ENCODE measurements at places on chromosomes 12 and 14.

DNA sequence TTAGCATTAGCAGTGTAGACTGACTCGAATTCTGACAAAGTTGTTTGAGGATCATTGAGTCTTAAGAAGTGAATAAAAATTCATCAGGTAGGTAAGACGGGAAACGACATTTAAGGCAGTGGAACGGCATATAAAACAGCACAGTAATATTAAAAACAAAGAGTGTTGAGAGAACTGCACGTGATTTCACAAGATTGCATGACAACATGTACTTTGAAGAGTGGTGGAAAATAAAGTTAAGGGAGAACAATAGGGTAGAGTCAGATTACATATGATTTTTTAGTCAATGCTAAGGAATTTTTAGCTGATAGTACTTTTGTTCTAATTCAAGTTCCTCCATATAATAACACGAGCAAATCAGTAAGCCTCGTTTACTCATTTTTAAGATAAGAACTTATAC, 115.4 kb downstream of the SOX5 start:
- H3K27me3 ChIP-seq, result no peaks in the 10 kb centered on the region
- no peak overlapping the region for H3K4me3 ChIP-seq
- H3K36me3 ChIP-seq, result no peaks in the 10 kb centered on the region
- H3K27ac ChIP-seq, result no peak overlapping the region
- no peak for DNase-seq

DNA sequence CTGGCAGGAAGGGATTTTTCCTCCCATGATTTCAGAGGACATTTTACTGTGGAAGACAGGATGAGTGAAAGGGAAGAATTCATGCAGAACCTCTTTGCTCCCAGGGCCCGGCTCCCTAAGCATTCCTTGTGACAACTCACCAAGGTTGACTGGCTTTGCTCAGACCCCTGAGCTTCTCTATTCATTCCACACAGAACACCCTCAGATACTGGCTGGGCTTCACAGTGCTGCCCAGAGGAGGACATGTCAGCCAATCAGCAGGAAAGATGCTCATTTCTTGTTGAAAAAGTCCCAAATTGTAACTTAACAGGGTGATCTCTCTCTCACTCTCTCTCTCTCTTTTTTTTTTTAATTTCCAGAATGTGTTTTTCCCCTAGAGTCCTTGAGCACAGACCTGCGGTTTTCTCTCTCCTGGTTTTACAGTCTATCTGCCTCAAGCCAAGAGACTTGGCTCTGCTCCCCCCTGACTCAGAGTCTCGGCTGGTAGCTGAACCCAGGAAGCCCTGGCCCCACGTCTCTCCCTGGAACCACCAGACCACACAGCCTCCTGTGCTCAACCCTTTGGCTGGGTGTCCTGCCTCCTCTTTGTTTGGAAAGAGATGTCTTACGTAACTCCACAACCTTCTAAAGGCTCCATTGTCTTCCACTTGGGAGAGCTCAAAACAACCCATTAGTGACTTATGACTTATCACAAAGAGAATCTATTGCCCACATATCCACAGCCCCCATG, 43.9 kb downstream of the SSPN start:
- no peak overlapping the region for H3K27ac ChIP-seq
- no peak overlapping the region for H3K4me3 ChIP-seq
- peaks cover 14% of the 10 kb centered on the region for H3K27me3 ChIP-seq
- no peak for DNase-seq

GRCh38 chr12:111605911-111606766, 7.0 kb upstream of the ATXN2 start:
- H3K4me3 ChIP-seq, result no peak overlapping the region
- no peaks in the 10 kb centered on the region for H3K4me1 ChIP-seq
- no peaks in the 10 kb centered on the region for H3K36me3 ChIP-seq
- no peaks in the 10 kb centered on the region for H3K27me3 ChIP-seq
- H3K27ac ChIP-seq, result no peak overlapping the region

DNA sequence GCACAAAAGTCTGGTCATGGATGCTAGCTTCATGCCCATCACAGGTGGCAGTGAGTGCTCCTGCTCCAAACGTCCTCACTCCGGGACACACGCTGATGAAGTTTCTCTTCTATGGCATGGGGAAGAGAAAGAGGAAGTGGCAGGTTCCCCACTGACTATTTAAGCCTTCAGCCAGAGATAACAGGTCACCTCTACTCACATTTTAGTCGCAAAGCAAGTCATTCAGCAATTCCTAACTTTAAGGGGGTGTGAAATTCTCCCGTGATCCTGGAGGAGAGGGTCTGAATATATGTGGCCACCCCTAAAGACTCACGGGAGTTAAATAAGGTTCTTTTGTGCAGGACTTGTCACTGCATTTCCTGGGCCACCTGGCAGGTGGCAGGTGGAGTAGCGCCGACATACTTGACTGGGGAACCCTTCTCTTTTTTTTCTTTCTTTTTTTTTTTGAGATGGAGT, 18.8 kb upstream of the RCOR1 start:
- H3K4me1 ChIP-seq, result peaks cover 6% of the 10 kb centered on the region
- no peaks in the 10 kb centered on the region for H3K27me3 ChIP-seq
- DNase-seq, result no peak

- no peak for DNase-seq
- H3K27me3 ChIP-seq, result no peaks in the 10 kb centered on the region
- H3K27ac ChIP-seq, result no peak overlapping the region
- peaks cover 6% of the 10 kb centered on the region for H3K4me1 ChIP-seq
- H3K36me3 ChIP-seq, result peaks cover 13% of the 10 kb centered on the region
Observed at GRCh38 chr12:26798640-26799039, 34.4 kb downstream of the ITPR2 start.

- H3K27me3 ChIP-seq, result peaks cover 3% of the 10 kb centered on the region
- H3K36me3 ChIP-seq, result no peaks in the 10 kb centered on the region
- H3K27ac ChIP-seq, result peak overlapping the region; percentile 81
- peaks cover 24% of the 10 kb centered on the region for H3K4me1 ChIP-seq
- H3K4me3 ChIP-seq, result no peak overlapping the region
Observed at GRCh38 chr14:91911474-91912032, 35.9 kb downstream of the FBLN5 start.

- H3K27me3 ChIP-seq, result no peaks in the 10 kb centered on the region
- H3K36me3 ChIP-seq, result no peaks in the 10 kb centered on the region
- H3K4me1 ChIP-seq, result no peaks in the 10 kb centered on the region
- H3K4me3 ChIP-seq, result no peak overlapping the region
- no peak for DNase-seq
- H3K27ac ChIP-seq, result no peak overlapping the region
Observed at GRCh38 chr12:97246368-97246767, 216.2 kb upstream of the RMST start.

DNA sequence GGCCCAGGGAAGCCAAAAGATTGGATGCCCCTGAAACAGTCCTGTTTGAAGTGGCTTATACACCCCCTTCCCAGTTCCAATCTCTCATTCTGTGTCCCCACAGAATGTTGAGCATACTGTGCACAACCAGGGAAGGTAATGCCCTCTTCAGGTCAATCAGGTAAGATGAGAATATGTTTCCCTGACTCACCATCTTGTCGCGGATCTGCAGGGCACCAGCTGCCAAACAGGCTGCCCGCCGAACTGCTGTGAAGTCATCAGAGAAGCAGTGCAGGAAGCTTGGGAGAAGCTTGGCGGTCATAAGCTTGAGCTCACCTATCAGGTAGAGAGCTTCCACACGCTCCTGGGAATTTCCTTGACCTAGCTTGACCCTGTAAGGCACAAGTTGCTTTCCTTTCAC, 9.6 kb downstream of the RIOX1 start:
- no peak for DNase-seq
- H3K4me1 ChIP-seq, result peaks cover 7% of the 10 kb centered on the region
- H3K27me3 ChIP-seq, result no peaks in the 10 kb centered on the region
- peaks cover 12% of the 10 kb centered on the region for H3K36me3 ChIP-seq
- no peak overlapping the region for H3K27ac ChIP-seq
- no peak overlapping the region for H3K4me3 ChIP-seq

GRCh38 chr12:127455347-127456265, 811.4 kb upstream of the TMEM132C start:
- no peak overlapping the region for H3K27ac ChIP-seq
- H3K27me3 ChIP-seq, result peaks cover 26% of the 10 kb centered on the region
- no peaks in the 10 kb centered on the region for H3K36me3 ChIP-seq
- no peak overlapping the region for H3K4me3 ChIP-seq
- no peak for DNase-seq

- DNase-seq, result no peak
- no peak overlapping the region for H3K27ac ChIP-seq
- H3K36me3 ChIP-seq, result no peaks in the 10 kb centered on the region
- no peak overlapping the region for H3K4me3 ChIP-seq
- H3K4me1 ChIP-seq, result no peaks in the 10 kb centered on the region
- H3K27me3 ChIP-seq, result peaks cover 4% of the 10 kb centered on the region
Observed at GRCh38 chr12:29543036-29543435, 45.5 kb upstream of the OVCH1 start.

Measured in activated CD4-positive, alpha-beta T cell treated with anti-CD3 and anti-CD28 coated beads, Interleukin-2, amount 10 ng/mL, durations not matched to agents 7 days and 5 days (primary cell).